ENCODE measurements at places on chromosomes 13 and 19. TPM values are rescaled to one million over a fixed set of nuclear protein-coding genes. Genes with fewer than 3 reads are reported as not detected.

ZNF611 gene
- polyA plus RNA-seq, result 7.0 TPM

ADGRE2 gene
- polyA plus RNA-seq, result 3.6 TPM

ADM5 gene
- not detected for polyA plus RNA-seq

CALR3 gene
- not detected for polyA plus RNA-seq

ZIM2 gene
- polyA plus RNA-seq, result not detected

TMEM272 gene
- polyA plus RNA-seq, result not detected

FAM174C gene
- 87.8 TPM for polyA plus RNA-seq

KCTD12 gene
- 19.8 TPM for polyA plus RNA-seq

PSPN gene
- polyA plus RNA-seq, result 0.60 TPM

ZNF222 gene
- polyA plus RNA-seq, result 2.1 TPM

RDH13 gene
- 9.6 TPM for polyA plus RNA-seq

TSKS gene
- polyA plus RNA-seq, result 1.2 TPM

KLK14 gene
- not detected for polyA plus RNA-seq

EHD2 gene
- polyA plus RNA-seq, result 3.5 TPM

LDLR gene
- polyA plus RNA-seq, result 20.6 TPM

CHAF1A gene
- 19.1 TPM for polyA plus RNA-seq

BRD4 gene
- 9.0 TPM for polyA plus RNA-seq

IRGC gene
- polyA plus RNA-seq, result not detected

ZNF844 gene
- 2.4 TPM for polyA plus RNA-seq

FBXO17 gene
- 1.6 TPM for polyA plus RNA-seq

PRDX2 gene
- polyA plus RNA-seq, result 379 TPM

TICAM1 gene
- polyA plus RNA-seq, result 49.0 TPM

APOC1 gene
- polyA plus RNA-seq, result 73.3 TPM

OR4F17 gene
- not detected for polyA plus RNA-seq

ZNF358 gene
- polyA plus RNA-seq, result 52.9 TPM

SH2D3A gene
- polyA plus RNA-seq, result 42.7 TPM

SLC7A9 gene
- polyA plus RNA-seq, result not detected

SIGLEC10 gene
- 1.8 TPM for polyA plus RNA-seq

KLK15 gene
- 2.1 TPM for polyA plus RNA-seq

C19orf81 gene
- polyA plus RNA-seq, result not detected

CATSPERD gene
- not detected for polyA plus RNA-seq

KIR2DL4 gene
- polyA plus RNA-seq, result 0.45 TPM

SHISA7 gene
- not detected for polyA plus RNA-seq

KBTBD6 gene
- polyA plus RNA-seq, result 3.9 TPM

SMIM17 gene
- polyA plus RNA-seq, result not detected

GJB2 gene
- 25.9 TPM for polyA plus RNA-seq

MAP3K10 gene
- polyA plus RNA-seq, result 9.8 TPM

KIR2DL3 gene
- not detected for polyA plus RNA-seq

PDCD2L gene
- 7.2 TPM for polyA plus RNA-seq

PSG7 gene
- polyA plus RNA-seq, result not detected

FBXL12 gene
- 18.6 TPM for polyA plus RNA-seq

SAE1 gene
- 82.6 TPM for polyA plus RNA-seq

PRR36 gene
- not detected for polyA plus RNA-seq

PNMA8B gene
- 0.60 TPM for polyA plus RNA-seq

CNFN gene
- polyA plus RNA-seq, result 9.7 TPM

NLRP7 gene
- polyA plus RNA-seq, result not detected

GARIN5A gene
- polyA plus RNA-seq, result not detected

SBNO2 gene
- polyA plus RNA-seq, result 75.0 TPM

ATP8B3 gene
- not detected for polyA plus RNA-seq

PPP1R13L gene
- polyA plus RNA-seq, result 34.0 TPM

FLT1 gene
- polyA plus RNA-seq, result 0.69 TPM

AMER2 gene
- 0.09 TPM for polyA plus RNA-seq

C19orf25 gene
- 51.5 TPM for polyA plus RNA-seq

OR7G1 gene
- not detected for polyA plus RNA-seq

GSX1 gene
- polyA plus RNA-seq, result not detected

ZNF460 gene
- not detected for polyA plus RNA-seq
